ENCODE measurements at places on chromosomes 16 and 17.
A peak's percentile ranks its signal among the peaks of the same experiment; 100 is the strongest.

DNA sequence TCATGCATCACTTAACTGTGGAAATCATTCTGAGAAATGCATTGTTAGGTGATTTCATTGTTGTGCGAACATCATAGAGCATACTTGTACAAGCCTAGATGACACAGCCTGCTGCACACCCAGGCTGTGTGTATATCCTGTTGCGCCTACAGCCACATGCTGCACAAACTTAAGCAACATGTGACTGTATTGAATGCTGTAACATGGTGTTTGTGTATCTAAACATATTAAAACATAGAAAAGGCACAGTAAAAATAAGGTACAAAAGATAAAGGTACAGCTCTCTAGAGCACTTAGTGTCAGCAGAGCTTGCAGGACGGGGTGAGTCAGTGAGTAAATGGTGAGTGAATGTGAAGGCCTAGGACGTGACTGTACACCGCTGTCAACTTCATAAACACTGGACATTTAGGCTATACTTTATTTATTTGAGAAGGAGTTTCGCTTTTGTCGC, 11.9 kb downstream of the FOXK2 start:
- no peak for DNase-seq

DNA sequence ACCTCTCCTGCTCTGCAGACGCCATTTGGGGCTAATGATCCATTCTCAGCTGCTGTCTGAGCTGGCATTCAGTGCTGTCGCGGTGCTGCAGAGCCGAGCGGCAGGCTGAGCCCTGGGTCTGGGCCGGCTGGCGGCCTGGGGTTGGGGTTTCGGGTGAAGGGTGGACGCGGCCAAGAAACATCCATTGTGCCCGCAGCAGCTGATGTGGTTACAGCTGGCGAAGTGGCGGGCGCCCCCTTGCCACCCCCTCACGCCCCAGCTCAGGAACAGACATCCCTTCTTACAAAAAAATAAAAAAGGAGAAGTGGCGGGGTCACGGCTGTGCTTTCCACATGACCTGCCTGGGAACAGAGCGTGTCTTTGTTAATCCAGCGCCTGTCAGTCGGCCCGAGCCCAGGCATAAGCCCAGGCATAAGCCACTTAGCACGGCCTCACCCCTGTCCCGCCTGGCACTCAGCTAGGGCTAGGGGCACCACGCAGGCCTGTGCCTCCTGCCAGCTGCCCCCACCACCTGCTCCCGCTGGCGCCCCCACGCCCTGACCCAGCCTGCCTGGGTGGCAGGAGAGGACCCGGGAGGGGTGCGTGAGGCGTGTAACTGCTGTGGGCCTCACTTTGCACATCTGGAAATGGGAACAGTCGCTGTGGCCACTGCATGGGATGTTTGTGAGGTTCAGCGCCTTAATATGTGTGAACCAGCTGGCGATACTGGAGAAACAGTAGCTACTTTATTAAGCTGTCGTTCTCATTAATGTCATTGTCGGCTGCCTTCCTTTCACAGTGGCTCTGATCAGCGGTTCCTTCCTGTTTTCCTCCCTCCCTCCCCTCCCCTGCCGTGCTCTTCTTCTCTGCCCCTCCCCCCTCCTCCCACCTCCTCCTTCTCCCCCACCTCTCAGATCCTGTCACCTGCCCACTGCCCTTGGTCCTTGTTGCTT, 197.7 kb upstream of the CIBAR2 start:
- no peak for DNase-seq

GRCh38 chr16:3797904-3798811, 80.8 kb upstream of the TRAP1 start:
- no peak for DNase-seq

DNA sequence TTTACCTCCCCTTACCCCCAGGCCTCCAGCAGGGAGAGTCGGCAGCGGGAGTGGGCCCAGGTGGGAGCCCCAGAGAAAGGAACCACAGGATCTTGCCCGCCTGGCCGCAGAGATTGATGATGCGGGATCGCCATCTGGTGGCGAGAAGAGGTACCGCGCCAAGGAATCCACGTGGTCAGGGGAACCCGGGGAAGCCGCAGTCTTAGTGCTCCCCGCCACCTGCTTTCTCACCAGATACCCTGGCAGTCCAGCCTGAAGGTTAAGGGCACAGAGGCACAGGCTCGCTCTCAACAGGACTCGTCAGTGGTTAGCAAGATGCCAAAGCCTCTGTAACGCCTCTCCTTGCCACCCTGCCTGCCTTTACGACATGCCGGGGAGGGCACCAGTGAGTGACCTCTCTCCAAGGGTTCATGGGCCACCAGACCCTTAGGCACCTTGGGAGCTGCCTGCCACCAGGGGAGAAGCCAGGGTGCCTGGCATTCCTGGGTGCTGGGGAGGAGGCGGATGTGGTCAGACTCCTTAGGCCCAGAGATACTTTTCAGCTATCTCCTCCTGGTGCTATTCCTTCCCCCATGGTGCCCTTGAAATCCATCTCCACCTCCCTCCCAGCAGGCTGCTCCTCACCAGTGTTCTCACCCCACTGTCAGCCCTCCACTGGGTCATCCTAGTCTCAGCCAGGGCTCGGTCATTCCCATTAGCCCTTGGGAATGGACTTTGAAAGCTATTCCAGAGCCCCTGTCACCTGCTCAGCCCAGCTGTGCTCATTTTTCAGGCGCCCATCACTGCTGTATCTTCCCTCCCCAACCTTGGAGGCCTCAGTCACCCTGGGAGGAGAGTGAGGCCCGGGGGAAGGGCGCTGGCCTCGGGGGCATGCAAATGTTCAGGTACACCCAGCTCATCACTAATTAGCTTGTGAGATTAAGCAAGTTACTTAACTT, 5.5 kb upstream of the RHBDF2 start:
- peak; percentile 86 for DNase-seq

GRCh38 chr17:7184091-7184488, 4.9 kb upstream of the ASGR1 start:
- DNase-seq: no peak

DNA sequence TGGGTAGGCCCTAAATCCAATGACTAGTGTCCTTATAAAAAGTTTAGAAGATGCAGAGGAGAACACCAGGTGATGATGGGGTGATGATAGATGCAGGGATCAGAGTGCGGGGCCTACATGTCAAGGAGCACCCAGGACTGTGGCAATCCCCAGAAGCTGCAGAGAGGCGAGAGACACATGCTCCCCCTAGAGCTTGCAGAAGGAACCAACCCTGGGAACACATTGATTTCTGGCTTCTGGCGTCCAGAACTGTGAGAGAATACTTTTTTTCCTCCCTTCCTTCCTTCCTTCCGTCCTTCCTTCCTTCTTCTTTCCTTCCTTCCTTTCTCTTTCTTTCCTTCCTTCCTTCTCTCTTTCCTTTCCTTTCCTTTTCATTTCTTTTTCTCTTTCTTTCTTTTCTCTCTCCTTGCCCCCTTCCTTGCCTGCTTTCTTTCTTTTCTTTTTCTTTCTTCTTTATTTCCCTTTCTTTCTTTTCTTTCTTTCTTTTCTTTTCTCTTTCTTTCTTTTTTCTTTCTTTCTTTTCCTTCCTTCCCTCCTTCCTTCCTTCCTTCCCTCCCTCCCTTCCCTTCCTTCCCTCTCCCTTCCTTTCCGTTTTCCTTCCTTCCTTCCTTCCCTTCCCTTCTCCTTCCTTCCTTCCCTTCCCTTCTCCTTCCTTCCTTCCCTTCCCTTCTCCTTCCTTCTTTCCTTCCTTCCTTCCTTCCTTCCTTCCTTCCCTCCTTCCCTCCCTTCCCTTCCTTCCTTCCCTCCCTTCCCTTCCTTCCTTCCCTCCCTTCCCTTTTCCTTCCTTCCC, 134.3 kb downstream of the HAPSTR1 start:
- no peak for DNase-seq

GRCh38 chr16:49446805-49447204, 73.2 kb downstream of the C16orf78 start:
- no peak for DNase-seq

GRCh38 chr17:76027159-76027839, at the start of gene EVPL:
EVPL (minus strand) TSS chr17:76027306; CDS start chr17:76027198, 108 bp downstream.
- no peak for DNase-seq

DNA sequence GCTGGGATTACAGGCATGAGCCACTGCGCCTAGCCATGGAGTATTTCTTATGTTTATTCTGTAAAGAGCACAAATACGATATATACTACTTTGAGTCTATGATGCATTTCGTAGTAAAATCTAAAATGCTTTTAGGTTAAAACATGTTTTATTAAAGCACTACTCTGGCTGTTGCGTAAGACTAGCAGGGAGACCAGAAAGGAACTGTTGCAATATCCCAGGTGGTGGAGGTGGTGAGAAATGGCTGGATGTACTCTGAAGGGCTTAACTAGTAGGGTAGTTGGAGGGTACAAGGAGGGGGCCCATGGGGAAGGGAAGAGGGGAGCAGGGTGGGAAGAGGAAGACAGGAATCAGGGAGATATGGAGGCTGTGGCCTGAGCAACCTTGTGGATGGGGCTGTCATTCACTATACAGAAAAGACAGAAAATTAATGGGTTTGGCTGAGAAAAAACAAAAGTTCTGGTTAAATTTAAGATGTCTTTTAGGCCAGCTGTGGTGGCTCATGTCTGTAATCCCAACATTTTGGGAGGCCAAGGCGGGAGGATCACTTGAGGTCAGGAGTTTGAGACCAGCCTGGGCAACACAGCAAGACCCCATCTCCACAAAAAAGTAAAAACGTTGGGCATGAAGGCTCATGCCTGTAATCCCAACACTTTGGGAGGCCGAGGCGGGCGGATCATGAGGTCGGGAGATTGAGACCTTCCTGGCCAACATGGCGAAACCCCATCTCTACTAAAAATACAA, 35.8 kb downstream of the ST3GAL2 start:
- no peak for DNase-seq

DNA sequence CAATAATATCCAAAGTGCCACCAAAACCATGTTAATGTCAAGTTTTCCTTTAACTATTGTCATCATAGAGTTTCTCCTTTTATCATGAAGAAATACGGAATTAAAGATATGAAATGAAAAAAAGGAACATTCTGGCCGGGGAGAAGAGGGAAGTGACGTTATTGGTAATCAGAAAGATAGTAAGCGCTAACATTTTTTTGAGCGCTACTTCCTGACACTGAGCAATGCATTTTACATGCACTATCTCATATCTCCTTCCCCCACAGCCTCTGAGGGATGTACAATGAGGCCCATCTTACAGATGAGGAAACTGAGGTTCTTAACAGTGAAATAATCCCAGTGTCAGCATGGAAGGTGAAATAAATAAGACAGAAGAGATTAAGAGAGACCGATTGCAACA, 410.9 kb downstream of the SOX9 start:
- DNase-seq: no peak

GRCh38 chr16:75109732-75110243, 6.8 kb downstream of the LDHD start:
- DNase-seq: no peak

GRCh38 chr17:36149296-36149820, 27.1 kb downstream of the TBC1D3B start:
- DNase-seq: no peak

GRCh38 chr17:10756619-10757018, 26.8 kb upstream of the TMEM220 start:
- no peak for DNase-seq

DNA sequence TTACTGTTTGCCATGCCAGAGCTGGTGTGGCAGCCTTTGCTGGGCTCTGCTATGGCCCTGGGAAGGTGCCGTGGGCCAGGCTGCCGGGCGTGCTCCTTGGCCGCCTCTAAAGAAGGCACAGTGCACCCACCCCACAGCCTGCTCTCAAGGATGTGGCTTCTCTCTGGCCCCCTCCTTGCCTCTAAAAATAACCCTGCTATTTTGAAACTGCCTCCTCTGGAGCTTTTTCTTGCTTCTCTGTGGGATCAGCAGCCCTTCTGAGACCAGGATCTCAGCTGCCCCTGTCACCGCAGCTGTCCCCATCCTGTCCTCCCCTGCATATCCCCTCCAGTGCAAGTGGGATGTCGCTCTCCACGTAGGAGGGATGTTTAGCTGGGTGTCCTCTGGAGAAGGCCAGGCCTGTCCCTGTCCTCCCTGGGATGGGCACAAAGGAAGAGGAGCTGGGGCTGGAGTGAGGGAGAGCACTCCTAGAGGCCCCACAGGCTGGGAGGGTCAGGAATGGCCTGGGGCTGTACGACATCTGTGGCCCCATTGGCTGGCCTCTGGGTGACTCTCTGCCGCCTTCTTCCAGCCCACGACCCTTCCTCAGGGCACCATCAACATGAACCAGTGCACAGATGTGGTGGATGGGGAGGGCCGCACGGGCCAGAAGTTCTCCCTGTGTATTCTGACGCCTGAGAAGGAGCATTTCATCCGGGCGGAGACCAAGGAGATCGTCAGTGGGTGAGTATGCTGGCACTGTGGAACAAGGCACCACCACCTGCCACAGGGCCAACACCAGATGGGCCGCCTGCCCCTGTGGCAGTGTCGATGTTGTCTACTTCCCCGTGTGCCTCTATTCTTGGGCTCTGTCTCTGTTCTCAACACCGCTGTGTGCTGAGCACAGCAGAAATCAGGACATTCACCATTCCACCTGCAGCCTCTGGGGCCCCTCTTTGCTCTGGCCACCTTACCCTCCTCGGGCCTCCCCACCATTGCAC, 79.7 kb downstream of the PLD6 start:
- no peak for DNase-seq

GRCh38 chr17:80385046-80385445, 29.9 kb upstream of the ENDOV start:
- DNase-seq: no peak

GRCh38 chr16:19882186-19882585, 2.5 kb downstream of the GPRC5B start:
- DNase-seq: no peak

DNA sequence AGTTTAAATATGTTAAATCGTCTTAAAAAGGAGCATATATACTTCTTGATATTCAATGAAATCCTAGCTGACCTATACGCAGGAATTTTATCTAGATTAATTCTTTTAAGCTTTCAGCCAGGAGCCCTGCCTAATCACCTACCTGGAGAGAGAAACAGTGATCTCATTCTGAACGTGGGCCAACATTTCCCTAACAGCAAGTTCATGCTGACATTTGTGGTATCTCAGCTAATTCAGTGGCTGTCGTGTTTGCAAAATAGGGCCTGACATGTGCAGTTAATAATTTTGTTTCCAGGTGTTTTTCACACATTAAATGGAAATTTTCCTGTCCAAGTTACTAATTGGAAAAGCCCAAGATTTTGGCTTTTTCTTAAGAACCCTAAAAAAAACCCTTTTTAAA, 17.4 kb downstream of the KRT24 start:
- DNase-seq: no peak

DNA sequence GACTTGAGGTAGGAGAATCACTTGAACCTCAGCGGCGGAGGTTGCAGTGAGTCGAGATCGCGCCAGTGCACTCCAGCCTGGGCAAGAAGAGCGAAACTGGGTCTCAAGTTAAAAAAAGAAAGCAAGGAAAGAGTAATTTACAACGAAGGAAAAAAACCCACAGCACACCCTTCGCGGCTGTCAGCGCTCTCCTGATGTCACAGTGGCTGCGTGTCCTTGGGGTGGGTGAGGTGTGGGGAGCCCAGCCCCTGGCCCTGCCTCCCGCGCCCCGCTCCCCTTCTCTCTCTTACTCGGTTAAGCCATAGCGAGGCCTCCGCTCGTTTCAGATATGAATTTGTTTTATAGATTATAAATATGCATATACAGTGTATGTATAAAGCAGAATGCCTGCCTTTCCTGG, 740 bp upstream of the JPT2 start:
- DNase-seq: no peak

DNA sequence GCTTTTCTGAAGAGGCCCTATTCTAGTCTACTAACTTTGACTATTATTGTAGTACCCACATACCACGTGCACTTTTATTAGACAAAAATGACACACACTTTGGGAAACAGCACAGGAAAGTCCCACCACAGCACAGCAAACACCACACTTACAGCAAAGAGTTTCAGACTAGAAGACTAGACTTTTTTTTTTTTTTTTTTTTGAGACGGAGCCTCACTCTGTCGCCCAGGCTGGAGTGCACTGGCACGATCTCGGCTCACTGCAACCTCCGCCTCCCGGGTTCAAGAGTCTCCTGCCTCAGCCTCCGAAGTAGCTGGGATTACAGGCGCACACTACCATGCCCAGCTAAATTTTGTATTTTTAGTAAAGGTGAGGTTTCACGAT, 20.1 kb downstream of the YWHAE start:
- no peak for DNase-seq

Measured in activated CD4-positive, alpha-beta T cell treated with anti-CD3 and anti-CD28 coated beads for 24 hours (primary cell).